Activated CD8-positive, alpha-beta memory T cell treated with anti-CD3 and anti-CD28 coated beads for 1 hour (primary cell): ENCODE measurements at places on chromosomes 13 and 19.

- DNase-seq, result no peak
These were observed 4.7 kb downstream of the B3GNT8 start for GRCh38 chr19:41422456-41422855.

DNA sequence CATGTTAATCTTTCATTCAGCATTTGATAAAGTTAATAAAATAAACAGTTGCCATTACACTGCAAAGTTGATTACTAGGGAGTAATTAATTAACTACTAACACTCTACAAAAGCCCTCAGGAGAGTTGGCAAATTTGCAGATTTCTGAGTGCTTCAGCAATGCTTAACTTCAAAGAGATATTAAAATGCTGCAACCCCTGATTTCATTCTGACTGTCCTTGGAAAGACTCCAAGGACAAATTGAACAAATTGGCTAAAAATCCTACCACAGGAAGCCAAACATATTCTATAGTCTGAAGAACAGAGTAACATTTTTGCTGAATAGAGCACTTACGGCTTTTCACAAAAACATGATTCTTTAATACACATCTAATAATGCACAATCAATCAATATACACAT, 1543.0 kb downstream of the SLITRK5 start:
- no peak for DNase-seq

- DNase-seq, result peak; percentile 33
These were observed 32.2 kb downstream of the ANKRD27 start for GRCh38 chr19:32642771-32643170.

- no peak for DNase-seq
These were observed 209.2 kb downstream of the KCTD12 start for GRCh38 chr13:76677043-76677442.

DNA sequence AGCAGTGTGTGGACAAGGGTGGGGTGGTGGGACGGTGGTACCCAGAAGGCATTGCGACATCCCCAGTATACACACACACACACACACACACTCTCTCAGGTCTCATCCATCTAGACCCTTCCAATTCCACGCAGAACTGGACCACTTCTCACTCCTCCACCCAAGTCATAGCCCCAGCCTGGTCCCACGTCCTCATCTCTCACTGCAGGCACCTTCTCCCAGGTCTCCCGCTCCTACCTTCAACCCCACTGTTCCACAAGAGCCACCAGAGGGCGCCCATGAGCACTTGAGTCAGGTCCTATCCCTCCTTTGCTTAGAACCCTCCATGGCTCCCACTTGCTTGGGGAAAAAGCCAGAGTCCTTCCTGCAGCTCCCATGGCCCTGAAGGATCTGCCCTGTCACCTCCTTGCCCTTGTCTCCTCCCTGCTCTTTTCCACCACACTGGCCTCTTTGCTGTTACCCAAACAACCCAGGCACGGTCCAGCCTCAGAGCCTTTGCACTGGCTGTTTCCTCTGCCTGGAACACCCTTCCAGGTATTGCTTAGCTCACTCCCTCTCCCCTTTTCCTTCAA, 62.6 kb downstream of the IER2 start:
- DNase-seq, result peak; percentile 65
